Esophagus squamous epithelium (tissue), 5 donors: ENCODE measurements at places on chromosomes 7 and 10.

- DNase-seq, result no peak
Measured at GRCh38 chr7:55034776-55035175, 16.0 kb downstream of the EGFR start.

DNA sequence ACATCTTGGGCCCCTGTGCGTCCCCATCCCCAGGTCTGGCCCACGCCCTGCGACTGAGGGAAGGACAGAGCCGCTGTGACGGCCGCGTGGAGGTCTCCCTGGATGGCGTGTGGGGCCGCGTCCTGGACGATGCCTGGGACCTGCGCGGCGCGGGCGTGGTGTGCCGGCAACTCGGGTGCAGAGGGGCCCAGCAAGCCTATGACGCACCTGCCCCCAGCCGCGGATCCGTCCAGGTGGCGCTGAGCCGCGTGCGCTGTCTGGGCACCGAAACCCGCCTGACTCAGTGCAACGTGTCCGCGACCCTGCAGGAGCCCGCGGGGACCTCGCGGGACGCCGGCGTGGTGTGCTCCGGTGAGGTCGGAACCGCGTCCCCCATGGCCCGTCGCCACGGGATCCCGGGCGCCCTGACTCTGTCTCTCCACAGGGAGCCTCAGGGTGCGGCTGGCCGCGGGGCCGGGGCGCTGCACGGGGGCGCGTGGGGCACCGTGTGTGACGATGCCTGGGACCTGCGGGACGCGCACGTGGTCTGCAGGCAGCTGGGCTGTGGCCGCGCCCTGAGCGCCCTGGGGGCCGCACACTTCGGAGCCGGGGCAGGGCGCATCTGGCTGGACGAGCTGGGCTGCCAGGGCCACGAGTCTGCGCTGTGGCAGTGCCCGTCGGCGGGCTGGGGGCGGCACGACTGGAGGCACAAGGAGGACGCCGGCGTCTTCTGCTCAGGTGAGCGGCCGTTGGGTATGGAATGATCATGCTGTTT is 5.9 kb downstream of the SCART1 start:
- no peak for DNase-seq

GRCh38 chr7:66348531-66348930 is 143.4 kb downstream of the TPST1 start:
- DNase-seq, result no peak

GRCh38 chr10:83541046-83541445 is 598.3 kb upstream of the GHITM start:
- DNase-seq, result no peak

GRCh38 chr7:1586126-1586826 is 16.4 kb upstream of the PSMG3 start:
- no peak for DNase-seq

DNA sequence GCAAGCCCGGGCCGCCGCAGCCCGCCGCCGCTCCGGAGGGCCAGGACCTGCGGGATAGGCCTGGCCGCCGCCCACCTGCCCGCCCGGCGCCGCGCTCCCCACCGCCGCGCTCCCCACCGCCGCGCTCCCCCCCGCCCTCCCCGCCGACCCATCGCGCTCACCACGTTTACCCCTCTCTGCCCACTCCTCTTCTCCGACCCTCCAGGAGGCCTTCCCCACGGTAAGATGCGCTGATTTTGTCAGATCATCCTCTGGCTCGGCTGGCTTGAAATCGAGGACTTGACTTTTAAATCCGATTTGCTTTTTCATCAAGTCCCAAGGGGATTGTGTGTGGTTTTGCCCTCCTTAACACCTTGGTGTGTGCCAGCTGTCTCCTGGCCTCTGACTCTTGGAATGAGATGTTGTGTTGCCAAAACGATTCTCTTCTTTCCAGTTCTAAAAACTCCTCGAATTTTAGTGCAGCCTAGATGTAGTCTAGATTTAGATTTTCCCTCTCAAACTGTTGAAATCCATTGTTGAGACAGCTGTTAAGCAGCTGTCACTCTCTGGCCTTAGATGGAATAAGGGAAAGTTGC is 738 bp downstream of the POM121 start:
- no peak for DNase-seq
